ENCODE measurements at places on chromosomes 6 and 20.

GRCh38 chr20:6697228-6697972, 70.1 kb upstream of the BMP2 start:
- DNase-seq, result no peak

- no peak for DNase-seq
These were observed 822 bp downstream of the AFG1L start for GRCh38 chr6:108295676-108296075.

GRCh38 chr20:39429726-39430125, 467.6 kb downstream of the DHX35 start:
- DNase-seq, result no peak

- no peak for DNase-seq
These were observed 435 bp upstream of the ZNF322 start for GRCh38 chr6:26660000-26660361.

DNA sequence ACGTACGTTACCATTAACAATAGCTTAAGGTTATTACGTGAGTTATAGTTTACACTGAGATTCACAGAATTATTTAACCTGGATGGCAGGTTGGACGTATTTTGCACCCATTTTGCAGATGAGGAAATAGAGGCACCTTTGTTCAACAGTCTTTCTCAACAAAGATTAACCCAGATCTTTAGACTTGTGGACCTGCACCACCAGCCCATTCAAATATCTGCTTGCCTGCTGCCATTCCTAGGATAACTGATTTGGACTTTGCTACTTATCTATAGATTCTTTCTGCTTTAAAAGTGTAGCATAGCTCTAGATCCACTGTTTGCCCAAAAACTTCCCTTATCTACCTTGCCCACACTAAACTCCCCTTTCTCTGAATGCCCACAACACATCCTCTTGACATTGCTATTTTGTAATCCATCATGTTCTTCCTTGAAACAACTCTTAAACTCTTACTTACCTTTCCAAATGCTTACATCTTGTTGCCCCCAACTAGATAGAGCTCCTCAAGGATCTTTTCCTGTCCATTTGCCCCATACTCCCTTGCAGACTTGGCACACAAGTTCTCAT, 56.4 kb upstream of the TNFAIP3 start:
- no peak for DNase-seq

DNA sequence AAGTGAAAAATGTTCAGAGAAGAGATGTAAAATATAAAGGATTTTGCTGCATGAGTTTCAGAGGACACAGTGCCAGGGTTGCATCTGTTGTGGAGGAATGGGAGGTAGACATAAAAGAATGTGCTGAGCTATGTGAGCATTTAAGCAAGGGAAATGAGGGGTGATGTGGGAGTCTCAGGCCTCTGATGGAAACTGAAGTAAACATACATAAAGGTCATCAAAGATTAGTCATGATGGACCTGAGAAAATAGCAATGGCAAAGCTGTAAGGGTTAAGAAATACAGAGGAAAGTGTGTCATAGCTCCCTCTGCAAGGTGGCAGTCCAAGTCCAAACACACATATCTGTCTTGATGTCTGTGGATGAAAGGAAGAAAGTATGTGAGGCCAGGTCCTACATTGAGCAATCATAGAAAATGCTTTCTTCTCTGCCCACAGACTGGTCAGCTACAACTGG, 306.6 kb upstream of the ECI2 start:
- no peak for DNase-seq

GRCh38 chr20:17971300-17972013, 2.6 kb downstream of the MGME1 start:
- DNase-seq, result no peak

DNA sequence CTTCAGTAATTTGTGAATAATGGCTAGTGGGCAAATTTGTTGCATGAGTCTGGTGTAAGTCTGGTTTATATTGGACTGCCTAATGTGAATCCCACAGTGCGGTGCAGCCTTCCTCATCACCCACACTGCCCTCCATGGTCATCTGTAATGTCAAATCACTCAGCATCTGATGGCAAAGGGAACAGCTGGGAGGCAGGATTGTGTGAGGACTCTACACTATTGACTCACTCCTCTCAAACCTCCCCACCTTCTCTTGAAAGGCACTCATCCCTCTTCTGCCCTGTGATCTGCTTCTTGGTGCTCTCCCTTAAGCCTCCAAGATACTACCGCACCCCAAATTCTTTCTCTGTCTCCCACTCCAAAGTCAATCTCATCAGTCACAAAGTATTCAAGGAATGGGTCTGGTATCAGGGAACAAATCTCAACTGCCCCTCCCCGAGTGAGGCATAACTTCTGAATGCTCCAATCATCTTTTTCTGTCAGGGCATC, 146.0 kb upstream of the BEND6 start:
- DNase-seq, result no peak

DNA sequence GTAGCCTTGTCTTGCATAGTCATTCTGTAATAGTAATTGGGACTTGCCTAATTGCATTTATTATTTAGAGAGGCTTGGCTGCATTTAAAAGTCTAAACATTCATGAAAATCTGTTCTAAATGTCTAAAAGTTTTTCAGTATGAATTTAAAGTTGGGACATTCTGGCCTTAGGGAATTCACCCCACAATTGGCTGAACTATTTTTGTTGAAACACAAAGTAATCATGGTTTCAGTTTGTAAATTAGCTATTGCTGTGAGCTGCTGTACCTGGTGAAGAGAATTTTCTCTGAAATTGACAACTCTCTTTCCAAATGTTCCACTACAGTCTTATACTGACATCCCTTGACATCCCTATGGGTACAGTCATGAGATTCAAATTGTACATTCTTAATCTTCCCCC, 253.0 kb downstream of the FARS2 start:
- no peak for DNase-seq

GRCh38 chr6:3732345-3733141, 19.0 kb downstream of the PXDC1 start:
- peak; percentile 81 for DNase-seq

DNA sequence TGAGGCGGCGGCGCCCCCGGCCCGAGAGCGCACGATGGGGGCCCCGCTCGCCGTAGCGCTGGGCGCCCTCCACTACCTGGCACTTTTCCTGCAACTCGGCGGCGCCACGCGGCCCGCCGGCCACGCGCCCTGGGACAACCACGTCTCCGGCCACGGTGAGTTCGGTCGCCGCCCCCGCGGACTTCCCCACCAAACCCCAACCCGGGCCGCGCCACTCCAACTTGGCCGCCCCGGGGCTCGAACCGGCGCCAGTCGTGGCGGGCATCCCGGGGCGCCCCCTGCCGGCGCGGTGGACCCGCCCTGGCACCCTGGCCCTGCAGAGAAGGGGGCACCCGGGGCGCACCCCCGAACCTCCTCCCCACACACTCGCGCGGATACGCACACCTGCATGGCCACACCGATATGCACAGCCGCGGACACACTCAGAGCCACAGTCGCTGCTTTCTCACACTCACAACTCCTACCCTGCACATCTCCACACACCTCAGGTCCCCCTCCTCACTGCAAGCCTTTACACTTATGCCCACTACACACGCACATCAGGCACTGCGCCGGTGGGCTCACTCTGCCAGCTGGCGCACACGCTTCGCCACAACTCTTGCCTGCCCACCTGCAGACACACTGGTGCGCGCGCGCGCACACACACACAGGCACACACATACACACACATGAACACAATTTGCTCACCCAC, 535 bp downstream of the VSTM2L start:
- no peak for DNase-seq

DNA sequence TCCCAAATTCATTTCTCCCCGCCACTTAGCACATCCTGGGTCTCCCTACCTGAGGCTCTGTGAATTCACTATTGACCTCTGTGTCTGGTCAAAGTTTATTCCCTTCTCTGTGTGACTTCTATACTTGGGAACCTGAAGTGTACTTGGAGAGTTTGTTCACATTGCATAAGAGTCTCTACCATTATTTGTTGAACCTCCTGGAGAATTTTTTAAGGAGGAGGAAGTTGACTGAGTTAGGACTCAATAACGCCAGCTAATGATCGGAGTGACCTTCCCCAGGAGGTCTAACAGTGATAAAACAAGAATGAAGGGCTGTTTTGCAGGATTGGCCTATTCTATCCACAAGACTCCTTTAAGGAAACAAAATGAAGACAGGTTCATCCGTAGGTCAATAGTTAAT, 23.6 kb downstream of the STMND1 start:
- no peak for DNase-seq

- DNase-seq, result no peak
These were observed 48.1 kb downstream of the PLAGL1 start for GRCh38 chr6:143959927-143960326.

DNA sequence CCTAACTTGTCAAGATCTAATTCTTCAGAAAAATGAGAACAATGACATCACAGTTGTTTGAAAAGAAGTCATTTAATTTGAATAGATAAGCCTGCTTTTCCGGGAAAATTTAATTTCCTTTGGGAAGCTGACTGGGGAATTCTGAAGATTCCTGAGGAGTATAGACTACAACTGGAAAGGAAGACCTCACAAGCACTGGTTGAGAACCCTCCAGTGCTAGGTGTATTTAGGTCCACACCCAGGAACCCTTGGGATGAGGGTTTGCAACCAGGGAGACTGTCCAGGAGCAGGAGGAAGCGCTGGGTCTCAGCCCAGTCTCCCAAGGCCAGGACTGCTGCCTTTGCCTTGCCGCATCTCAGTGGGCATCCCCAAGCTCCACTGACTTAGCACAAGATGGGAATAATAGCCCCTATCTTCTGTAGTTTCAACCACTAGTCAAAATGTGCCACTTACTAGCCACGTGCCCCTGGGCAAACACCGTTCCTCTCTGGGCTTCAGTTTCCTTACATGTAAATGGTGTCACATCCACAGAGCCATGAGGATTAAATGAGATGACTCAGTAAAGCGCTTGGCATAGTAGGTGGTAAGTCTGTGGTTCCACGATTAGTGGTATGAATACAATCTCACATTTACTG, 6.9 kb upstream of the CD93 start:
- no peak for DNase-seq

DNA sequence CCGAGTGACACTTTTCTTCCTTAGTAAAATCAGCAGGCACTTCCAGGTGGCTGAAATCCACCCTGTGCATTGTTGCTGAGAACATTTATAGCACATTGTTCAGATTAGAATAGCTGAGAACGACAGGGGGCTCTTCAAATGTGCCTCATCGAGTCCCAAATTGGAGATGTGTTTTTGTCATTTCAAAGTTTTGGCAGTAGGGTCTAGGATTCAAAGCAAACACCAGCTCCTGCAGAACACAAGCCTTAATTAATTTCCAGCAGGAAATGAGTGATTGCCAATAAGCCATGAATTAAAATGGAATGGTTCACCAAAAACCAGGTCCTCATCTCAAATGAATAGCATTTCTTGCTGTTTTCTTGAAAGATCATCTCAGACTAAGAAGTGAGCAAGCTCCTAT, 171.6 kb downstream of the PLCB1 start:
- DNase-seq, result no peak

DNA sequence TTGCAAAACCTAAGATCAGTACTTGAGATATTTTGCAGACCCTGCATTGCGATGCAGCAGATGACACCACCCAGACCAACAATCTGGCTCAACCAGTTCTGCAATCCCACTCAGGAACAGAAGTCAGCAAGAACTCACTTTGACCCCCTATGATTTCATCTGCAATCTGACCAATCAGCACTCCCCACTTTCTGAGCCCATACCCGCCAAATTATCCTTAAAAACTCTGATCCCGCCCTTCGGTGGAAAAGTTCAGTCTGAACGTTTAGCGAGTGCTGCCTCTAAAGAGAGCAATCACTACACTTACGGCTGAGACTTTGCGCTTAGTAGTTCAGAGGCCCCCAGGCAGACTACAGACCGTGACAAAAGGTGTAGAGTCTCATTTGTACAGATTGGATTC, 17.3 kb upstream of the KIAA1586 start:
- DNase-seq, result no peak

DNA sequence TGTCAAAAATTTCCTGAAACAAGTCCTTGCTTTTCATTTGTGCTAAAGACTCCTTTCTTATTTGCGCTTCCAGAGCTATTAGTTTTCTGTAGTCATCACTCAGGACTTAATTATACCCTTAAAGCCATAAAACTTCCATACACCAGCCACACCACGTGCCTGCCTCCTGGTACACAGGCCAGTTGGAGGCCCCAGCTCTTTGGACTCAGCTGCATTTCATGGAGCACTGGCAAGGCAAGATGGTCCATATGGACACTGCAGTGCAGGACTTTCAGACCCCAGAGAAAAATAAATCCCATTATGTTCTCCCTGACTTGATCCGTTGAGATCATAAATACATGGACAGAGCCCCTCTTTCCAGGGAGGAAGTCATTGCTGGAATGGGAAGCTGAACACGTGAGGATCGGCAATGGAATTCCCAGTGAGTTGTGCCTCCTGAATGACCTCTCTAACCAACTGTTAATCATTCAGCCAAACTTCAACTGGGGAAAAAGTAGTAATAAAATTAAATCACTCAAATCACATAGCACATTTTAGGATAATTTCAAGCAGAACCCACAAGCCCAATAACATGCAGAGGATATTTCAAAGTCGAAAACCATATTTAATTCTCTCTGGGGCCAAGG, 173.1 kb downstream of the HACE1 start:
- no peak for DNase-seq

- DNase-seq, result no peak
These were observed 56.4 kb upstream of the MTRF1L start for GRCh38 chr6:153058909-153059308.

DNA sequence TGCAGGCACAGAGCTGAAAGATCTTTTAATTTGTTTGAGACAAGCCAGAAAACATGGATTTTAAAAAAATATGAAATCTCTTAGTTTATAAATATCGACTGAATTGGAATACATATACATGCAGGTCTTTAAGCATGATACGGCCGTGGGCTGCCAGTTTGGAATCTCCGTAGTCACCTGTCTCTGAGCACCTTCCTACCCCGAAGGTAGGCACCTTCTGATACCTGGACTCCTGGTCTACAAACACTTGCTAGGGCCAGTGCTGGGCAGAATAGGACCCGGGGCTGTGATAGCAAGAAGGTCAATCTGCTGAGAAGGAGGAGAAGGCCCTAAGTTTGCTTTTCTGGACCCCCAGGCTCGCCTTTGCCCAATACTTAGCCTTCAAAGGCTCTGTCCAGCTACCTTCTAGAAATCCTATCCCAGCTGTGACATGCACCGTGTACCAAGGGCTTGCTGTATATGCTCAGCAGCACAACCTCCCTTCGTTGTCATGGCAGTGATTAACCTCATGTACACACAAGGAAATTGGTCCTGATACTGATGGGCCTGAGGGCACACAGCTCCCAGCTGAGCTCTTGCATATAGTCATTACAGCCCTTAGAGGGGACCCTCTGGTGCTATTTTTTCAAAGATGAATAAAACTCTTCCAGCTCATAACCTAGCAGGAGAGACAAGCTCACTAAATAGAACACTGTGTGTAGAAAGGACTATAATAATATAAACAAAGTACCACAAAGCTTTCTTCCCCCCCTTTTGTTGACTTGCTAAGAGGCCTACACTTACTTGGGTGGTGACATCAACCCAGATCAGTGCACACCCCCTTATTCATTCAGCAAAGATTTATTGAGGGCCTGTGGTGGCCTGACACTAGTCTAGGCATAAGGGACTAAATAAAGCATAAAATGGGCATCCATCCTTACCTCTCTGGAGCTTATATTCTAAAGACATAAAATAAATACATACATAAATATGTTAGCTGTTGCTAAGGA, 17.7 kb downstream of the SNPH start:
- DNase-seq, result no peak

GRCh38 chr6:41937861-41938574, 3.6 kb downstream of the CCND3 start:
- no peak for DNase-seq

GRCh38 chr6:158283304-158283980, 28.8 kb upstream of the TULP4 start:
- DNase-seq, result no peak

- DNase-seq, result no peak
These were observed 89.0 kb downstream of the SLC2A10 start for GRCh38 chr20:46798430-46798829.

GRCh38 chr20:61130156-61130555, 121.9 kb upstream of the CDH4 start:
- no peak for DNase-seq
